PC-3 (cell line): ENCODE measurements at places on chromosomes 4 and X. TPM values are rescaled to one million over a fixed set of nuclear protein-coding genes. Genes with fewer than 3 reads are reported as not detected.

GRCh38 chrX:41703574-41704029 lies 14.8 kb downstream of the GPR34 start:
- no peak for DNase-seq

- DNase-seq = no peak
Observed at GRCh38 chrX:20414066-20414465, 147.4 kb upstream of the RPS6KA3 start.

- no peak for DNase-seq
Observed at GRCh38 chrX:821327-822107, 190.9 kb downstream of the SHOX start.

The SAGE1 gene
- total RNA-seq = not detected in 2 replicates

DNA sequence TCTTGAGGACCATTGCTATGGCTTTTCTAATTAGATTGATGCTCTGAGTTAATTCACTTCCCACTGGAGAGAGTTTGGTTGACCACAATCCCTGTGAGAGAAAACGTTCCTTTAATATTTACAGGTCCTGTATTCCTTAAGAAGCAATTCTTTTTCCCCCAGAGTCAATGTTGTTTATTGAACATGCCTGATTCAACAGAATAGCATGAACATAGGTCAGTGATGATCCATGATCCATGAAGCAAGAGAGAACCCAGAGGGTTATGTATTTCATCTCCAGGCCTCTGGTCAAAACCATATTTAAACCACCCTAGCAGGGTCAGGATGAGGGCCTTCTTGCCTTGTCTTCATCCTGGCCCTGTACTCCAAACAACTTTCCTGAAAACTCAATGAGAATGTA lies 39.4 kb upstream of the EFHC2 start:
- no peak for DNase-seq

DNA sequence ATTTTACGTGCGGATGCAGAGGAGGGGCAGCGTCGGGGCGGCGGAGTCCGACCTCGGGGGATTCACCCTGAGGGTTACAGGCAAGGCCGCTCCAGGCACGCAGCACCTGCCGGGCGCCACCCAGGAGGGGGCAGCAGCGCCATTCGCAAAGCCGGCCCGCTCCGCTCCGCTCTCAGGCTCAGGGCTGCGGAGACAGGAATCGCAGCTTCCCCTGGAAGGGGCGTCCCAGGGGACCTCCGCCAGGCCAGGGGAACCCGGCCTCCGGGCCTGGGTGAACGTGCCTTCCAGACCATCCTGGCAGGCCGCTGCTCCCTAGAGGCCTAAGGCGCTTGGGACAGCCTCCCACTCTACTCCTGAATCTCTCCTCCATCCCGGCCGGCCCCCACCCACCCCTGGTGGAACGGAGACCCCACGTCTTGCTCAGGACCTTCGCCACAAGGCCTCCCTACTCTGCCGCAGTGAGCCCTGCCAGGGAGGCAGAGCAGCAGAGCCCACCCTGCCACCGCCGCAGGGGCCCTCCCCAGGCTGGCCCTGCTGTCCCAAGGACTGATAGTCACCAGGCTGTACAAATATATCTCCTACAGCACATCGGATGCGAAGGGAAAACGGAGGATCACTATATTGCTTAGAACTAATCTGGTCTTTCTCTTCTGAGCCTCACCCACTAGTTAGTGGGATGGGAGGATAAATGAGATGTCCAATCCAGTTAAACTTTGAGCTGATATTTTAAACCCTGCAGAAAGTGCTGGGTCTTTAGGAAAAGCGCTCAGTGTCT lies 115.0 kb downstream of the SMIM20 start:
- DNase-seq = no peak

- DNase-seq = peak; percentile 67
Observed at GRCh38 chrX:103565752-103566151, 19.6 kb upstream of the TCEAL4 start.

GRCh38 chrX:115712484-115712883 lies 151.5 kb downstream of the PLS3 start:
- no peak for DNase-seq

The CLNK gene
- not detected in 2 replicates for total RNA-seq

DNA sequence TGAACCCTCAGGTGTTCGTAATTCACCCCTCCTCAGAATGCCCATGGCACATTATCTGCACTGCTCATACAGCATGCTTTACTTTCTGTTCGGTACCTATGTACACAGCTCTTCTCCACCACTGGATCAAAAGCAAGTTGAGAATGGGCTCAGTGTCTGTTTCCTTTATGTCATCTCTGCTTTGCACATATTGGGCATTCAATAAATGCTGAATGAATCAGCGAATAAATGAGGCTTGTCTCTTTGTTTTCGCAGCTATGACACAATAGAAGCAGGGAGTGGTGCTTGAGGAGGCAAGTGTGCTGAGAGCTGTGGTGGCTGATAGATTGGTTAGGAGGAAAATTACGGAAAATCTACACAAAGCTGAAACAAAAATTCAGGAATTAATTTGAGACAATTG lies 109.1 kb upstream of the VMA21 start:
- DNase-seq = no peak
